ENCODE measurements at places on chromosomes 13 and 19.
A peak's percentile ranks its signal among the peaks of the same experiment; 100 is the strongest.

DNA sequence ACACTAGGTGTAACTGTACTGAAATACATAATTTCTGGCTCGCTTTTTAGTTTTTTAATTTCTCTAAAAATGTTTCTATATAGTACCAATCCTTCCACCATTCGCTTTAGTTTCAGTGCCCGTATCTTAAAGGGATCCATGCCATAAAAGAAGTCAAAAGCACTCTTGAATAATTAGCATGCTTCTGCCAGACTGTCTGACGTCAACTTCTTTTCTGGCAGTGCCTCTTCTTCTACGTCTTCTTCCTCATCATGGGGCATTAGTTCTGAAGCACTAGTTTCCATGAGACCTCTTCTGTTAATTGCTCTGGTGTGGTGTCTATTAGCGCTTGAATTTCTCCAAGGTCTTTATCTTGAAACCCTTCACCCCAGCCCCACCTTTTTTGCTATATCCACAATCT, 93.8 kb upstream of the DOCK9 start:
- DNase-seq, result no peak

DNA sequence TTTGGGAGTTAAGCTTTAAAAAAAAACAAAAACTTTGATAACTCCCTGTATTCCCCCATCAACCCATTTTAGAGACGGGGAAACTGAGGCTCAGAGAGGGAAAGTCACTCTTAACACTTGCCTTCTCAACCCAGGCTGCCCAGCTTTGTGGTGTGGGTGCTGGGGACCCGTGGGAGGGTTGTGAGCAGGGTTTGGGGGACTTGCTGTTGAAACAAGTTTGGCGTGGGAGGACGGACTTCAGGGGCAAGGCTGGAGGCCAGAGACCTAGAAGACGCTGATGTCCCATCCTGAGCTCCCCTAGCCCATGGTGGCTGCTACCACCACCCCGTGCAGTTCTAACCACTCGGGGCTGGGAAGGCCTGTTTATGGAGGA, 747 bp upstream of the CACTIN start:
- DNase-seq, result no peak

- no peak for DNase-seq
Observed at GRCh38 chr13:27354379-27354778, 70.0 kb upstream of the GTF3A start.

DNA sequence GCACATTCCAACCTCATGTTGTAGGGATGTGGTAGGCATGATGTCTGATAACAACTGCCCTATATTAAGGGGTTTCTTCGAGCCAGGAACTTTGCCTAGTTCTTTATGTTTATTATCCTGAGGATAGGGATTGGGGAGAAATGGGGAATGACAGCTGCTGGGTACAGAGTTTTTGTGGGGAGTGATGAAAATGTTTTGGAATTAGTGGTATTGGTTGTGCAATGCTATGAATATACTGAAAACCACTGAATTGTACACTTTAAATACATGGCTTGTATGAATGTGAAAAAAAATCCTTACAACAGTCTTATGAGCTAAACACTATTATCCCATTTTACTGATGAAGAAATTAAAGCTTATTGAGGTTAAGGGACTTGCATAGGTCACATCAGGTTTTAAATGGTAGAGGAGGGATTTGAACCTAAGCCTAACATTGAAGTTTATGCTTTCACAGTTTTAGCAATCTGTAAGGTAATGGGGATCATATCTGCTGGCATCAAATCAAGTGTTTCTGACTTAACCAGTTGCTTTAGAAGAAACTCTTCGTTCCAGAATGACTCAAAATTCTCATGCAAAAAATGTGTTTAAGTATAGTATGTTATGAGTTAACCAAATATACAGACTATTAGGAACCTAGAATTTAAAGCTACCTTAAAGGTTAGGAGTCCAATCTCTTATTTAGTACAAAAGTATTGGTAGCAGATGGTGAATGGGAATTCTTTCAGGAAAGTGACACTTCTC, 61.4 kb downstream of the ERCC5 start:
- no peak for DNase-seq

DNA sequence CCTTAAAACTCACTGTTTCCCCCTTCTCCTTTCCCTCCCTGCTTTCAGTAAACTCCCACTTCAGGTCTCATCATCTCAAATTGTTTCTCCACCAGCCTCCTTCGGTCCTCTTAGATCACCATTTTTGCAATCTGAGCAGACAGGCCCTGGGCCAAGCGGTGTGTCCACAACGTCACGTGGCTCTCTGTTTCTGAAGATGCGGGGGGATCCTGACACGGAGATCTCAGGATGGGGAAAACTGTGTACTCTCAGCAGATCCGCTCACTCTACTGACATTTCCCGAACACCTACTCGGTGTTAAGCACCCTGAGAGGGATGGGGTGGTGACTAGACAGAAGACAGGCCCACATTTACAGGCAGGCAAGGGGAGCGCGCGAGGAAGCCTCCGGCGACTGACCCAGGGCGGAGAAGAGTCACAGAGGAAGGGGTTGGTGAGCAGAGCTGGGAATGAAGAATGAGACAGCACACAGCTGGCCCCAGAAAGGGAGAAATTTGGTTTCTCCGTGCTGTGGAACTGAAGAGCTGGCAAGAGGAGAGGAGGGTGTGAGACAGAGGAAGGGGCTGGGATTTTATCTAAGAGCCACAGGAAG, 38.8 kb downstream of the SERP2 start:
- no peak for DNase-seq

- no peak for DNase-seq
Observed at GRCh38 chr19:7349961-7350711, 1.4 kb downstream of the ARHGEF18 start.

DNA sequence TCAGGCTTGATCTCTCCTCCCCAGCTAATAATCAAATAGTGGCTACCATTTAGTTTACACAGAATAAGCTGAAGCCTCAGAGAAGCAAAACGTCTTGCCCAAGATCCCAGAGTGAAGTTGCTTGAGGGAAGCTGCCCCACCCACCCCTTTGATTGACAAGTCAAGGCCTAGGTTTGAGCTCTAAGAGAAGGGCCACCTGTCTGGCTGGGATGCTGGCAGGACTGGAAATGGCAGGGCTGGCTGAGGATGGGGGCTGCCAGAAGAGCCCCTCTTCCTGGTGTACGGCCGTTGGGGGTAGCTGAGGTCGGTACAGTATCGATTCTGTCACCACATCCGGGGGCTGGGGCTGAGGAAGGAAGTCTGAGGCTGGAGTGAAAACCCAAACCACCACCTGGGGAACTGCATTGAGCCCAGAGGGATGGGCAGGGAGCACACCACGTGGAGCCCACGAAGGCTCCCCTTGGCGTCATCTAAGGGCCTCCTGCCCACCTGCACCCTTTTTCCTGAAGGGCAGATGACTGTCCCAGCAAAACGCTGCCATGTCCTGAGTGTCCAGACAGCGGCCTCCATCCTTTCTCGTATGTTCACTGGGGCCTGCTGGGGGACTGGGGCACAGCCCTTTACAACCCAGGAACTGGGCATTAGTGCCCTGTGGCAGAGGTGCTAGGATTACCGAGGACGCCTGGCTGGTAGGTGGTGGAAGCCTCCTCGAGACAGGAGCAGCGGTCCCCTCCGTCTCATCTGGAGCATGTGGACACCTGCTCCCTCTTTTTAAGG, 1.4 kb upstream of the PRKD2 start:
- DNase-seq, result no peak

DNA sequence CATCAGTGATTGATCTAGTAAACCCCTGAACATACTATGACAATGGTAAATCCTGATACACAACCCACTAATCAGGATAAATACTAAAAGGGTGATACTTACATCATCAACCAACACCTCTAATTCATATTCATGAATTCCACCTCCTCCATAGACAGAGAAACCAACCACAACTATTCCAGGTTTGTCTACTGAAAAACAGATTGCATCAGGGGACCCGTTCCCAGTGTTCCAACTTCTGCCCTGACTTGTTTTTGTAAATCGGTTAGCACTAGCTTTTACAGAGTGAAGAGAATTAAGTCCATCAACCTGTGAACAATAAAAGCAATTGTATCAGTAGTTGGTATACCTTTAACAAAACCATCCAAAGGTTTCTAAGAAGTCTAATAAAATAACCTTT, 149.2 kb downstream of the MYCBP2 start:
- no peak for DNase-seq

- no peak for DNase-seq
Observed at GRCh38 chr19:48826606-48827020, 9.7 kb downstream of the HSD17B14 start.

DNA sequence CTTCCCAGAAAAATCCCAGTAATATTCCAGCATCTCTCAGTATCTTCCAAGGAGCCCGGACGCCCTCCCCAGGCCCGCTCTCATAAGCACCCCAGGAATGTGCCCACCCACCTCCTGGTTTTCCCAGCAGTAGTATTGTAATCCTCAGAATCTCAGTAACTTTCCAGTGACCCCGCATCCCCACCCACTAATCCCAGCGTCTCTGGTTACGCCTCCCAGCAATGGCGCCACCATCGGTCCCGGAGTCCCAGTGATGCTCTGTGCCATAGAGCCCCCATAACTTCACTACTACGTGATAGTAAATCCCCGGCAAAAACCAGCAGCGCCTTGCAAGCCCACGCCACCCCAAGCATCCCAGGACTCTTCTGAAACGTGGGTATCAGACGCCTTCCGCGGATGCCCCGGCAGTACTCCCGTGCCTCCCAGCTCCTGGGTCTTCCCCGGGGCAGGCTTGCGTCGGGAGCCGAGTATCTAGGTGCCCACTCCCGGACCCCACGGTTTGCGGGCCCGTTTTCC, 928 bp upstream of the PNPLA6 start:
- DNase-seq, result no peak

- peak; percentile 86 for DNase-seq
Observed at GRCh38 chr19:21835810-21836444, at the start of gene ZNF43. Gene ZNF43, minus strand, starts transcription at chr19:21836182. Its CDS starts 144 bp downstream, at chr19:21836038.

DNA sequence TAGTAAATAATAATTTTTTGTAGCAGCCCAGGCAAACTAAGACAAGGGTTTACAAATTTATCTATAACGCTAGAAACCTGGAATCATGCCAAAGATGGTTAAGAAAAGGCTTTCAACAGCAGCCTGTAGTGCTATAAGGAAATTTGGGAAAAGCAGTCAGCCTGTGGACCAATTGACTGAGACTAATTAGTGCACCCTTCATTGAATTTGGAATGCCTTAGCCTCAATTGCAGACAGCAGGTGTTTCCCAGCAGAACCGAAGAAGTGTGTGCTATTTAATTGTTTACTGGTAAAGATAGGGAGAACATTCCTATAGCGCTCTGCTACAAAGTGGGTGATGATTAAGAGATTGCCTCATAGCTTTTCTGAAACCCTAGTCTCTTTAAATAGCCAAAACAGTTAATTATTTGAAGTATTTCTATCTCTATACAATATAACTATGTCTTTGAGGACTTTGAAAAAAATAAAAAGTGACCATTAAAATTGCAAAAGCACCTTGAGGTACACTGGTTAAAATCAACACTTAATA, 1884.3 kb upstream of the PCDH20 start:
- DNase-seq, result no peak

DNA sequence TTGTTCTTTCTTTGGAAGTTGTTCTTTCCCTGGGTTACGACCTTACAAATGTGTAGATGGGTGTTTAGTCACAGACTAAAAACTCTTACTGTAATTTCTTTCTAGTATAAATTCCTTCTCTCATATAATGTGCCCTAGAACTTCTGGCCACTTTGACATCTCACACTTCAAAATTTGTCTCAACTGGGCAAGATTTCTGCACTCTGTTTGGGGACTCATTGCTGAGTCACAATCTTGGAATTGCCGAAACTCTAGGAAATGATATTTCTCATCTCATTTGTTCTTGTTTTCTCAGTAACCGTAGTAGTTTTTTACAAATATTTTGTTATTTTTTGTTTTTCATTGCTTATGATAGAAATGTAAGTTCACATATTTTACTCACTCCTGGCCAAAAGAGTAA, 2523.2 kb upstream of the PCDH20 start:
- DNase-seq, result no peak

- DNase-seq, result no peak
Observed at GRCh38 chr13:26424181-26424580, 133.3 kb upstream of the WASF3 start.

DNA sequence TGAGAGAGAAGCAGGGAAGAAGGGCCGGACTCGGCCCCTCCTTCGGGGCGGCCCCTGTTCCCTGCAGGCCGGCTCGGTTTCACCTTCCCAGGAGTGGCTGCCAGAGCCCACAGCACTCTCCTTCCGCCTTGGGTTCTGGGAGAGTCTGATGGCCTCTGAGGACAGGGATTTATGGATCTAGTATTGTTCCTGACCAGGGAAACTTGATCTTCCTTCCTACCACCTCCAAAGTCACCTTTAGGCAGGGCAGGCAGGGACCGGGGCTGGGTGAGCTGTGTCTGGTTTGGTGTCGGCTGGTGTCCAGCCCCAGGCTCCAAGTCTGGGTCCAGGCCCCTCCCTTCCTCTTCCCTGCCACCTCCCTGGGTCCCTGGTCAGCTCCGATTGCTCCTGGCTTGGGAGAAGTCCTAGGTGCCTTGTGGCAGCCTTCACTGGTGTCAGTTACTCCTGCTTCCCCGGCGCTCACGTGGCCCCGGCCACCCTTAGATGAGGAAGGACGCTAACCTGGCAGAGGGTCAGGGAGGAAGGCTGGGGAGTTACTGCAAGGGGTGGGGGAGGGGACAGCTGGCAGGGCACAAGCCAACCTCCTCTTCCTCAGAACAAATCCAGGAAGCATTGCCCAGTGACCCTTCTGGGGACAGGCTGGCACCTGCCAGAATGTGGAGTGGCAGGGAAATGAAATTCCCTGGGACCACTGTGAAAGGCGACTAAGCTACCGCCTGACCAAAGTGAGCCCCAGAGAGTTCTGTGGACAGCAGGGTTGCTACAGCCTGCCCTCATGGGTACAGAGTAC, 18.8 kb downstream of the RFX1 start:
- DNase-seq, result no peak

DNA sequence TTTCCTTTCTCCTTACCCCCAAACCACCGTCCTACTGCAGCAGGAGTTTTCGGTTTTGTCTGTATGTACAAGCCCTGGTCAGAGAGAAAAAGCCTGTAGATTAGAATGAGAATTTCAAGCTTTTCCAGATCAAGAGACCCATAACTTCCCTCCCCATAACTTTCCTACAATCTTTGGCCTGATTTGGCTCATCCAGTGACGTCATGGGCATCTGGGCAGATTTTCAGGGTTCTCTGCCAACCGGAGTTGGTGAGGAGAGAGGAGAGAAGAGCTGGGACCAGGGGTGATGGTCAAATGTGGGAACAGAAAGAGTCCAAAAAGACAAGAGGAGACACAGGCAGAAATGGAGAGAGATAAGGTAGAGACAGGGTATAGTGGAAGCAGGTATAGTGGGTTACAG, 10.5 kb downstream of the IZUMO2 start:
- no peak for DNase-seq

GRCh38 chr13:113427562-113428468, 25.5 kb downstream of the ADPRHL1 start:
- DNase-seq, result no peak

- no peak for DNase-seq
Observed at GRCh38 chr13:73717632-73718031, 416.6 kb downstream of the KLF12 start.

- no peak for DNase-seq
Observed at GRCh38 chr13:43939086-43939485, 59.4 kb downstream of the LACC1 start.

GRCh38 chr19:8174706-8175105, 25.3 kb upstream of the FBN3 start:
- DNase-seq, result no peak

- no peak for DNase-seq
Observed at GRCh38 chr13:113629866-113630265, 28.1 kb downstream of the ATP4B start.
